ENCODE measurements at places on chromosomes 11 and 22. TPM values are rescaled to one million over a fixed set of nuclear protein-coding genes. Genes with fewer than 3 reads are reported as not detected.

GRCh38 chr11:65615950-65616574 lies 486 bp downstream of the PCNX3 start:
- peak; percentile 68 for DNase-seq

Gene EP300
- total RNA-seq: 28.6 TPM

Gene KRTAP5-8
- not detected for total RNA-seq

Gene HTR3B
- total RNA-seq: not detected

- no peak for DNase-seq
These were observed 830 bp downstream of the C11orf97 start for GRCh38 chr11:94513091-94513490.

Gene SPON1
- 21.1 TPM for total RNA-seq

Gene GRK3
- total RNA-seq: 12.2 TPM

Gene MS4A14
- total RNA-seq: 1.5 TPM

DNA sequence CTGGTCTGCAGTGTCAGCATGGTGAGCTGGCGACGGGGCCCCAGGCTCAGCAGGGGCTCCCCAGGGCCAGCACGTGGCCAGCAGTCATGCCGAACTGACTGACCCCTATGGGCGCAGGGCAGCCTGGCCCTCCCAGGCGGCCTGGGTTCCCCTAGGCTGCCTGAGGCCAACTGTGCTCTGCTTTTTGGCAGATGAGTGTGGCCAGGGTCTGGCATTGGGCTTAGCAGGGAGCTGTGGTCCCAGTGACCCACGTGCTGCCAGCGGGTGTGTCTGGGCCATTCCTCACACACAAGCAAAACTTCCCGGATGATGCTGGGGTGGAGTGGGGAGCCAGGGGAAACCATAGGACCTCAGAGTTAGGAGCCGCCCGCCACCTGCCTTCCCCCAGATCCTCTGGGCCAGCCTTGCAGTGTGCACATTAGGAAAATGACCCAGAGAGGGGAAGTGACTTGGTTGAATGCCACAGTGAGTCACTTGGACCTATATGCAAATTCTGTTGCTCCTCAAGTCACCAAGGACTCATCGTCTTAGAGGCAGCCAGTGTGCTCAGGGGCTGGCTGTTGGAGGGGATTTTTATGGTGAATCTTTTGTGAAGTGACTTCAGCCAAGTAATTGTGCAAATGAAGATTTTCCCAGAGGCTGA lies 6.5 kb downstream of the ADORA2A start:
- no peak for DNase-seq

Gene RASL10A
- 3.1 TPM for total RNA-seq

Gene IL10RA
- total RNA-seq: 8.2 TPM

- no peak for DNase-seq
These were observed 942.3 kb downstream of the NTM start for GRCh38 chr11:132312701-132313111.

DNA sequence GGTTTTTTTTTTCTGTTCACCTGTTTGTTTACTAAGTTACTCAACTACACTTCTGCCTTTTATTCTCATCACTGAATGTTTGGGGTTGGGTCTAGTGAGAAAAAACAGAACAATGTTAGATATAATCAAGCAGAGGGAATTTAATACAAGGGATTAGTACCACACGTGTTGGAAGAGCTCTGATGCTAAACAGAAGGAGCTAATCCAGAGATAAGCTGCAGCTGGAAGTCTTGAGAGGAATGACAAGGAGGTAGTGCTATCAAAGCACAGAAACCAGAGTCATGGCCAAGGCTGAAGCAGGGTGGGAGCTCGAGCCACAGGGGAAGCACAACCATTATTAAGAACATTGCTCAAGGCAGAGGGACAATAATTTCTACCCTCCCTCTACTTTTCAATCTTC lies 604.1 kb upstream of the ANO5 start:
- no peak for DNase-seq

Gene INS
- total RNA-seq: not detected

DNA sequence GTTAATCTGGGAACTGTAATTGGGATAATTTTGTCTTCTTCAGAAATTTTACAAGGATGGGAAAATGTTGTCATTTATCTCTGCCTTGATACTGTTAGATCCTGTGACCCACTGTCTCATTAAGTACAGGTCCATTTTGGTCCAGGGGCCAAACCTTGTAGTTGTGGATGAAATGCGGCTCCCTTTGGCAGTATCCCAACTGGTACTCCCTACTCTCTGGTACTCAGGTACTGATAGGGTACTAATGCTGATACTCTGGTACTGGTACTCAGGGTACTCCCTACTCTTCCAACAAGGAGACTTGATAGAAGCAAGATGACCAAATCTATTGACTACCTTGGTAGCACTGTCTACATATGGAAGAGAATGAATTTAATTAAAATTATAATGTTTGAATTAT lies 97.9 kb downstream of the GRAMD1B start:
- no peak for DNase-seq

Gene CD3E
- total RNA-seq: 3.7 TPM

Gene FGF19
- total RNA-seq: not detected

DNA sequence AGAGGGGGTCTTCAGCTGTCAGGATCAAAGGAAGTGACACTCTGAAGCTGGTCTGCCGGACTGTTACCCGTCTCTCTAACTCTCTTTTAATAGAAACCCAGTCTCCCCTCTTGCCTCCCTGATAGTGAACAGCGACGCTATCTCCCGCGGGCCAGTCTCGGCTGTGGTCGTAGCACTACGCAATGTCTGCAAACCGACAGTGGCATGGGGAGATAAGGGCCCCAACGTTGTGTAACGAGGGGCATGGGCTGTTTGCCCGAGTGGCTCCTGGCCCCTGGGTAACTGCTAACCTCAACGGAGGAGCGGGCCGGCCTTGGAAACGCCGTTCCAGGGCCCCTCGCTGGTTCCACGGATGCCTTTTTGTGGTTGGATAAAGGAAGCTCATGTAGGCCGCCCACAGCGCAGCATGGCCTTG lies 23.3 kb downstream of the ZBTB16 start:
- no peak for DNase-seq

GRCh38 chr22:23575601-23576000 lies 4.5 kb downstream of the IGLL1 start:
- DNase-seq: peak; percentile 2

DNA sequence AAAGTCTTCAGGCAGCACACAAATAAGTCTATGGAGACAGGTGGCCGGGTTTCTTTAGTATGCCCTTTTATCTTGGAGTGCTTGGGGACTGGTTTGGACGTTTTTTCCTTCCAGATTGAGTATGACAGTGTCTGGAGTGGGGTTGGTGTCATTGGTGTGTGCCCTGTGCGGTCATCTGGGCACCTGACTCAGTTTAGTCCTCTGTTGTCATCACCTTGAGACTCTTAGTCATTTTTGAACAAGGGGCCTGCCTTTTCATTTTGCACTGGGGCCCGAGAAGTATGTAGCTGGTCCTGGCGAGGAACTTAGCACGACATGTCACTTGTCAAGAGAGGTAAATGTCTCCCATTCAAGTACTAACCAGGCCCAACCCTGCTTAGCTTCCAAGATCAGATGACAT lies 27.2 kb upstream of the MYO18B start:
- no peak for DNase-seq

GRCh38 chr11:105265845-105266244 lies 126.3 kb upstream of the CARD18 start:
- no peak for DNase-seq

Gene EI24
- 63.7 TPM for total RNA-seq

GRCh38 chr22:33792832-33793231 lies 127.4 kb downstream of the LARGE1 start:
- DNase-seq: no peak

DNA sequence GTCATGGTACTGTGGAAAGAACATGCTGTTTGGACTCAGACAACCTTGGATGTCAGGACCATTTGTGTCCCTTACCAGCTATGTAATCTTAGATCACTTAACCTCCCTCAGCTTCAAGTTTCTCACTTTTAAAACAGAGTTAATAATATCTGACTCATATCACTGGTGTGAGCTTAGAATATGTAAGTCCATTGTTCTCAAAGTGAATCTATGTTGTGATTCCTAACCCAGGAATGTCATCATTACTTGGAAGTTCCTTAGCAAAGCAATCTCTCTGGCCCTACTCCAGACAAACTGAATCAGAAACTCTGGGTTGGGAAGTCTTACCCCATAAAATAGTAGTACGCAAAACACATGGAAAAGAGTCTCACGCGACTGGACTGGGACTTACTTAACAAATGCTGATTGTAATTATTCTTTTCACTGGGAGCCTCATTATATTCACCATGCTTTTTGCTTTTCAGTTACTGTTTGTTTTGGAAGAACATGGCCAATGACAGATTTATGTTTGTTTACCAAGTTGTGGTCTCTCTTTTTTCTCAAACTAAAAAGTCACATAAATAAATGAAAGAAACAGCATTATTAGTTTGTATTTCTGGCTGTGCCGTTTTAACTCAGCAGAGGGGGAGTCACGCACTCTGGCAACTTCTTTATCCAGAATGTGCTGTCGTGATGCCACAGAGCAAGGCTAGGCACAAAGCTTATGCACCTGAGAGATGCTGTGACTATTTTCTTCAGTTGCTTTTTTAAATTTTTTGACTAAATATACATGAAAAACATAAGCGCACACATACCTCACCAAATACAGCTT lies 217.7 kb upstream of the CTSC start:
- DNase-seq: no peak

DNA sequence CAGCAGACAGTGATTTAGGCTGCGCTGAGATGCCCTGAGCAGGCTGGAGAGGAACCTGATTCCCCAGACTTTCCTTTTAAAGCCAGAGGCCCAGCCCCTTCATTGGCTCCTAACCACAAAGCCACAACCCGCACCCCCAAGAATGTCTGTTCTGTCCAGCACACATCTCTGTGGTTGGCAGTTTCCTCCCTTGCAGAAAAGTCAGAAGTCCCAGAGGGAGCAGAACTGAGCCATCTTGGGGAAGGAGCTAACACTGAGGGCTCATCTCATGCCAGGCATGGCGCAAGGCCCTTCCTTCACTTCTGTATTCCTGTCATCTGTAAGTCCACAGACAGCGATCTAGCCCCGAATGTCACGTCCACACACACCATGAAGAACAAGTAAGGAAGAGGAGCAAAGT lies 97.1 kb upstream of the SYT13 start:
- DNase-seq: no peak

Gene ALDH3B1
- 8.9 TPM for total RNA-seq

DNA sequence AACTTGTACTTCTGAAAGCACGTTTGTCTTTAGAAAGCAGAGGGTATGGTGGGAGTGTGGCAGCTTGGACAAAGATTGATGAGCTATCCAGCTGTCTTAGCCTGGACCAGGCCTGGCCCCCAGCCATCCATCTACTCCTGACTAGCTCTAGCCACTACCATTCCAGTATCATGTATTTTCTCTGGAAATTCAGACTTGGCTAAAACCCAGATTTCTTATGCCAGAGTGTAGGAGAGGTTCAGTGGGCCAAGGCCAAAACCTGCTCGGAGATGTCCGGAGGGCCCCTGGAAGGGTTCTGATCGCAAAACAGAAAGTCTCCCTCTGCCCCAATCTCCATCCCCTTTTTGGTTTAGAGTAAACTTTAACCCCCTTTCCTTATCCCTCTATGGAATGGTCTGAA lies 24.8 kb upstream of the MTCH2 start:
- no peak for DNase-seq

Gene SLC22A8
- total RNA-seq: not detected

Gene PHF21B
- 0.71 TPM for total RNA-seq

DNA sequence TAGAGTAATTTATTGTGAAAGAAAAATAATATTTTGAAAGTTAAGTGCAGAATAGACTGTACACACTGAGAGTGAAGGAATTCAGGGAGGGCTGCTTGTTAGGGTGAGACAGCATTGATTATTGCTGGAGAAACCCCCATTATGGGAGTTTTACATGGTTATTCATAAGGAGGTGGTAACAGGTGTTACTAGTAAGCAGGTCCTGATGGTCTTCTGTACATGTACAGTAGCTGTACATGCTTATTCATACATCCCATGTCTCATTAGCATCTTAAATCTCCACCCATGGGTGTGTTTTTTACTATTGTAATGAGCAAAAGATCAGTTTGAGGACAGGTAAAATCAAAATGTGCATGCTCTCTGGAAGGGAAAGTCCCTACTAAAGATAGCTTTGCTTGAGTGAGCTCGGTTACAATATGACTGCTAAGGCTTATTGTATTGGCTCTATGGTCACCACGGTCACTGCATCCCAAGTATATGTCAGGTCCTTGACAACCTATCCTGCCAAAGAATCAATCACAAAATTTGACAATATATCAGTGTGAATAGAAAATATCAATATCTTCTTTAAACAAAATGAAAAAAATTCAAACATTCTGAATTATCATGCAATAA lies 6.2 kb downstream of the KDM4F start:
- DNase-seq: no peak

DNA sequence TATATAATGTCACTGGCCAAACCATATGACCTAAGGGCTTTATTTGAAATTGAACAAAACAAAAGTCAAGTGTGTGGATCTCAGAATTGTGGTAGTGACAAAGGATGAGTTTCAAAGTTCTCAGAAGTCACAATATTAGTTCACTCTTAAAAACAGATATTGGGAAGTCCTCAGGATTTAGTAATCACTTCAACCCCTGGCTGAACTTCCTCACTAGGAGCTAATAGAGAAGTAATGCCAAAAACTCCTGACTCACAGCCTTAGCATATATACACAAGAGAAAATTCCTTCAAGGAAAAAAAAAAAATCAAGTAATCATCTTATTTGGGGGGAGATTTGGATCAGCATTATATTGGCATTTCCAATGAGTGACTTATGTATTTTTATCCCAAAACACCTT lies 75.6 kb upstream of the APOA1 start:
- DNase-seq: no peak

DNA sequence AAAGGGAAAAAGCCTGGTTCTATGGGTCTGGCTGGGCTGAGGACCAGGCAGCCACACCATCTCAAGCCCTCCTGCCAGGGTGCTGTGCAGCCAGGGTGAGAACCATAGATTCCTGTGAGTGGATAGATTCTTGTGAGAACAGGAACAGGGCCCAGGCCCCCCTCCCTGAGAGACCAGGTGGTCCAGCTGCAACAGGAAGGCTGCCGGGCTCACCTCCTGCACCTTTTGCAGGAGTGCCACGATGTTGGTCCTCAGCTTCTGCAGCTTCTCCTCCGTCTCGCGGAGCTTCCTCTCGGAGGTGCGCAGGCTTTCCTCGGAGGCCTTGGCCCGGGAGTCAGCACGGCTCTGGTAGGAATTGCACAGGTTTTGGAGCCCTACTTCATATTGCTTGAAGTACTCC lies 40.8 kb downstream of the MORC2 start:
- DNase-seq: no peak

DNA sequence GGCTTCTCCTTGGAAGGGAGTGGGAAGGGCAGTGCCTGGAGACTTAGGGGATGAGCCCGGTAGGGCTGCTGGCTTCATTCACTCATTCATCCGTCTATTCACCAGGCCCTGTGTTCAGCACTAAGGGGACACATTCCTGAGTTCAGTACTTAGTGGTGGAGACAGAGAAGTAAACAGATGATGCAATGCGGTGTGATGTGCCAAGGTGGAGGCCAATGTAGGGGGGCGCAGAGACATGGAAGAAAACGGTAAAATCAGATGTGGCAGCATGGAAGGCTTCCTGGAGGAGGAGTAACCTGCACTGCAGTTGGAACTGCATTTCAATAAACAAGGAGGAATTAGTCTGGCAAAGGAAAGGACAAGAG lies 21.3 kb downstream of the GRIK4 start:
- no peak for DNase-seq

- no peak for DNase-seq
These were observed 160.9 kb upstream of the MTMR2 start for GRCh38 chr11:96084610-96085318.
